ENCODE measurements at places on chromosomes 3 and 15.

DNA sequence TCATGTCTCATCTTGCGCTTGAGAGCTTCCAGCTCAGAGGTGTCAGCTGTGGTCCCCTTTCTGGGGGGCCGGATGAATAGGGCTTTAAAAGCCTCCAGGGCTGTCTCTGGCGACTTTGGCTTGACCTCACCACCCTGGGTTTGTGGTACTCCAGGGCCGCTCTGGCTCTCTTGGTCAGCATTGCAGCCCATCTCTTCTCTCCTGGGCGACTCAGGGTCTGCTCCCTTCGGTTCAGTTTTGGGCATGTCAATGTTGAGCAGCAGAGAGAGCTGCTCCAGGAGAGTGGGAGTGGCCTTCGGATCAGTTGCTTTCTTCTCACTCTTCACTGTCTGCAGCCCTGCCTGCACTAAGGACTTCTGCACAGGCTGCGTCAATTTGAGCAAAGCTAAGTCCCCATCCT lies 127.9 kb downstream of the FMN1 start:
- DNase-seq, result no peak

GRCh38 chr3:18900994-18901393 lies 247.3 kb upstream of the KCNH8 start:
- DNase-seq, result no peak

DNA sequence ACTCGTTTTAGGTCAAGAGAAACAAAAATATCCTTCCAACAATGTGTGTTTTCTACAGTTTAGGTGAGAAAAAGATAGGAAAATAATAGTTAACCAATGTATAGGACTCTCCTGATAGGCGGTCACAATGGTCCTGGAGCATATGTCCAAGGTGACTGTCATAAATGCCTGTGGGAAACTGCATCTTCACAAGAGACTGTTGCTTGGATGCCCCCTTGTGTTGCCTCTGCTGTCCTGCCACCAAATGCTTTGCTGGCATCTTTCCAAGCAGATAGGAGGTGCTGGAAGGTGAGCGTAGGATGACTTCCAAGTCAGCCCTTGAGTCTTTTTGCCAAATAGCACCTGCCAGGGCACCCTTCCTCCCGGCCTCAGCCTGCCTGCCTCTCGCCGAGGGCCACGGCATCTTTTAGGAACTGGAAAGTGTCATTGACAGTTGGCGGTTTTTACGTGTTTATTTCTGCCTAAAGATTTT lies 24.1 kb upstream of the SACM1L start:
- no peak for DNase-seq

DNA sequence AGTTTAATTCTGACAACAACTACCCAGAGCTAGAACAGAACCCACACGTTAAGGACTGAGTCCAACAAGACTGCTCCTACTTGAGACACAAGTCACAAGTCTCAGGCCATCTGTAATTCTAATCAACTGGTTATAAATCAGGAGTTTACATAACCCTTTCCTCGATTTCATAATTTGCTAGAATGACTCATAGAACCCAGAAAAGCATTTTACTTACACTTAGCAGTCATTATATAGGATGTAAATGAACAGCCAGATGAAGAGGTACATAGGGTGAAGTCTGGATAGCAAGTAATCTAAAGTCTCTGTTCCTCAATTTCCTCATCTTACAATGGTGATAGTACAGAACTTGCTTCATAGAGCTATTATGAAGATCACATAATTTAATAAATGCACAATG lies 1018.2 kb downstream of the DIPK2A start:
- DNase-seq, result no peak

- DNase-seq, result no peak
These were observed 67.1 kb upstream of the CDV3 start for GRCh38 chr3:133506215-133506901.

DNA sequence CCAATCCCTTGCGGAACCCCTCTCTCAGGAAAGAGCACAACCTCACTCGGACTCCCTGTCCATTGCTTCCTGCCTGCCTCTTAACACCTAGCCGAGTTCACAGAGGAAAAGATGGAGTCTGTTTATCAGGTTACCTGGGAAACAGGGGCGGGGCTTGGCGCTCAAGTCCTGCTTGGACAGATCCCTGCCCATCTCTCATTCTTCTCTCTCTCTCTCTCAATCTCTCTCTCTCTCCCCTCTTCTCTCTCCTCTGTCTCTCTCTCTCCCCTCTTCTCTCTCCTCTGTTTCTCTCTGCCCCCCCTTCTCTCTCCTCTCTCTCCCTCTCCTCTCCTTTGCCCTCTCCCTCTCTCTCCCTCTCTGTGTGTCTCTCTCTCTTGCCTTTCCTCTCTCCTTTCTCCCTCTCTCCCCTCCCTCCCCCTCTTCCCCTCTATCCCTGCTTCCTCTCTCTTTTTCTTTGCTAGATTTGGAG lies at the start of gene EFHB:
TSS of gene EFHB (minus strand) at position 120 of the 469 bp plus-strand sequence. CDS start 199 bp downstream, outside the sequence.
- DNase-seq, result no peak

DNA sequence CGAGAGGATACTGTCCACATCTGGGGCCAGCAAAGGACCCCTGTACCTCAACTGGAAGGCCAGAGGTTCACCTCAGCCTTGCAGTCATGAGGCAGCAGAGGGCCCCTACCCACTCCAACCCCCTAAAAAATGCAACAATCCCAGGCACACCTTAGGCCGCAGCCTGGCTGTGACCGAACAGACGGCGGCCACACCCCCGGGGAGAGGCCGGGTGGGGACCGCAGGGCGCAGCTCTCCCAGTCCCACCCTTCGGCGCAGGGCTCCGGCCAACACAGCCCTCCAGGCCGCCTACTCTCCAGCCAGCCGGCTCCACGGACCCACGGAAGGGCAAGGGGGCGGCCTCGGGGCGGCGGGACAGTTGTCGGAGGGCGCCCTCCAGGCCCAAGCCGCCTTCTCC lies 457 bp upstream of the DNAJA4 start:
- no peak for DNase-seq

GRCh38 chr15:75446151-75446550 lies 5.3 kb downstream of the SIN3A start:
- DNase-seq, result no peak

DNA sequence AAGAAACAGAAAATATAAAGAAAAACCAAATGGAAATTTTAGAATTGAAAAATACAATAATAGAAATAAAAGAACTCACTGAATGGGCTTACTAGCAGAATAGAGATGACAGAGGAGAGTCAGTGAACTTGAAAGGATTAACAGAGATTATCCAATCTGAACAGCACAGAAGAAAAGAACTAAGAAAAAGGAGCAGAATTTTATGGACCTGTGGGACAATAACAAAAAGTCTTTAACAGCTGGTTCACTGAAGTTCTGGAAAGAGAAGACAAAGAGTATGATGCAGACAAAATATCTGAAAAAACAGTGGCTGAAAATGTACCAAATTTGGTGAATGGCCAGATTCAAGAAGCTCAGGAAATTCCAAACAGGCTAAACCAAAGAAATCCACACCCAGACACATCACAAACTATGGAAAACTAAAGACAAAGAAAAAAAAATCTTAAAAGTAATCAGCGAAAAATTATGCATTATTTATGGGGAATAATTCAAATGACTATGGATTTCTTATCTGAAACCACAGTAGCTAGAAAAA lies 9.7 kb upstream of the GNB5 start:
- no peak for DNase-seq

DNA sequence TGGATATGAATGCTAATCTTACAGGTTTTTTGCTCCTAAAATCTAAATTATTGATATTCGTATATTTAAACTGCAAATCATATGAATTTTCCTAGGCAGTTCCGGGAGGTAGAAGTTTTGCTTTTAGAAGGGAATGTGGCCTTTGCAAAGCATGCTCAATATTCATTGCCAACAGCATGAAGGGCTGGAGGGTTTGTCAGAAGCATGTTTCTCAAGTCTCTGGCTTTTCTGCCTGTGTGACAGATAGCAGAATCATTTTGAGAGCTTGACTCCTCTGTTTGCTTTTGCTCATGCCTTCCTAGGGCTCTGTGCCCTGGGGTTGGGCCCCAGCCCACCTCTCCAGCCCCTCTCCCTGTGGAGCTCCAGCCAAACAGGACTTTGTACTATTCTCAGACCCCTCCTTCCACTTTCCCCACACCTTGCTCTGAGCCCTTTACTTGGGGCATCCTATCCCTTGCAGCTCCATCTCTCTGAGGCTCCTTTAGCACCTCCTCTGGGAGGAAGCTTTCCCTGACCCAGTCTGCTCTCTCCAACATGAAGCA lies 91.3 kb downstream of the ARNT2 start:
- no peak for DNase-seq

DNA sequence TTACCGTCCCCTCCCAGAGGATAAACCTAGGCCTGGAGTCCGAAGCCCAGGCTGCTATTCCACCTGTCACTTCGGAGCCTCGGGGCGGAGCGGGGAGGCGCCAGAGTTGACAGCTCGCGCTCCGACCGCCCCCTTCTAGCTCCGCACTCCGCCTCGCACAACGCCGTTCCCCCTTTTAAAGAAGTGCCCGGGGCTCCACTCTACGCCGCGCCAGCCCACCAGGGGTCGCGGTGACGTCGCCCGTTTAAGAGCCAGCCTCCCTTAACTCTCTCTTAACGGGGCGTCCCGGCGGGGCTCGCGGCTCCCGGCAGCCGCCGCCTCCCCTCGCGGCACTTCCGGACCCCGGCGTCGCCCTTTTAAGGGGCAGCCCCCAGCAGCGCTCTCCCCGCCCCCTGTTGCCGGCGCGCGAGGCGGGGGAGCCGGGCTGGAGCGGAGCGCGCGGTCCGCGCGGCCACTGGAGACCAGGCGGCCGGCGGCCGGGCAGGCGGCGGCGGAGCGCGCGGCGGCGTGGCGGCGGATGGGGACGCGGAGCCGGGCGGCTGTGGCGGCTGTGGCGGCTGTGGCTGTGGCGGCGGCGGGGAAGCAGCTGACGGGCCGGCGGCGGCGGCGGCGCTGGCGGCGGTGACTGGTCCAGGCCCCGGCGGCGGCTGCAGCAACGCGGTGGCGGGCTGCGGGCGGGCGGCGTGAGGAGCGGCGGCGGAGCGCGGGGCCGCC lies at the start of gene INAFM2:
TSS of gene INAFM2 (plus strand) at position 454 of the 714 bp plus-strand sequence. CDS start 364 bp downstream, outside the sequence.
- DNase-seq, result peak; percentile 79

DNA sequence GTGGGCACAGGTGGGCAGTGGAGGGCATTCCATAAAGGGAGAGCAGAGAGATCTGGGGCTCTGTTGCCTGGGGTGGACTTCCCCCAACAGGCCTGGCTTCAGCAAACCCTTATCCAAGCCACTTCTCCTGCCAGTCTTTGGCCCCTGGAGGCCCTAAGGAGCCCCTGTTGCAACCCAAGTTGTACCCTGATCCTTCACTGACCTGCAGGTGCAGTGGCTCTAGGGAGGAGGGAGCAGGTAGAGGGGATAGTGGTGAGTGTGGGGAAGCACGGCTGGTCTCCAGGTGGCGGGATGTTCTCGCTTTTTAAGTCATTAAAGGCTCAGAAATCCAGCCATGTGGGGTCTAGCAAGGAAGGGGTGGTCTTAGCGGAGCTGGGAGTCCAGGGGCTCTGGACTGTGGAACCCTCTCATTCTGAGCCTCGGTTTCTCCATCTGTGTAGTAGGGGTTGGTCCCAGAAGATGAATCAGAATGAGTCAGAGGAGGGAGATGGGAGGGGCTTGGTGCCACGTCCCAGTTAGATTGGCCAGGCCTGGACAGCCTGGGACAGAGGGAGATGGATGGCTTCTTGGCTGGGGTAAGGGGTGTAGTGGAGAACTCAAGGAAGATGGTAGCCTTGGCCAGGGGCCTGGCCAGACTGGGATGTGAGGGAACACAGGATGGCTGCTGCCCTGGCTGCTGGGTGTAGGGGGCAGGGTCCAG lies 2.6 kb downstream of the ZBTB47 start:
- no peak for DNase-seq

DNA sequence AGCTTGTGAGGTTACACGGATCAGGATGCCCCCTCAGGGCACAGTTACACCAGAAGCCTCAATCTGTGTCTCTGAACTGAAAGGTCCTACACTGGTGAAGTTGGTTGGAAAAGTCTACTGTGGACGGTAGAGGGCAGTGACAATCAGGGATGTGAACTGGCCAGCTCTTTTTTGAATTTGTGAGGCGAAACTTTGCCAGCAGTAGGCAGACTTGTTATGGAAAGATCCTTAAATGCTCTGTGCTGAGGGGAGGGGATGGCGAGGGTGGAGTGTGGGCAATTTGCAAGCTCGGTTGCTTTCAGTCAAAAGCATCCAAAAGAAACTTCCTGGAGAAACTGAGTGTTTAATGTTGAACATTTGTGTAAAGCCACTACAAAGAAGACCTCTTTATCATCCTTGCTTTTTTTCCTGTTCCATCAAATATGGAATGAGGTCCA lies 127.4 kb upstream of the ABHD17C start:
- DNase-seq, result peak; percentile 85

- DNase-seq, result no peak
These were observed 695.4 kb downstream of the FHIT start for GRCh38 chr3:60555686-60556354.

DNA sequence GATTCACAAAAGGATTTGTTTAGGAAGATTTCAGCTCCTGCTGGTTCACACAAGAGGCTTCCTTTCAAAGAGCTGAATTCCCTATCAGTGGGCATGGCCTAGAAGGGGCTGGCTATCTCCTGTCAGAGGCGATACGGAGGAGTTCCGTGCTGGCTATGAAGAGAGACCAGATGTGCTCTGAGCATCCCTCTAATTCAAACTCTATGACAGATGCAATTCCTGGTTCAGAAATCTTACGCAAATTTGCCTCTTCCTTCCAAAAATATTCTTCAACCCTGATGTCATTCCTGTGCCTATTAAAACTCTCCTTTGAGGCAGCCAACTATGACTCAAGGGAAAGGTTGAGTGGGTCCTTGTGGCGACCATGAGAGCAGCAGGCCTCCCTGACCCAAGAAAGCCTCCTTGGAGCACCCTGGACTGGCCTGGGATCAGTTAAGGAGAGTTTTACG lies 139.3 kb upstream of the HES1 start:
- DNase-seq, result no peak

GRCh38 chr15:25481208-25481859 lies 42.5 kb upstream of the UBE3A start:
- no peak for DNase-seq

DNA sequence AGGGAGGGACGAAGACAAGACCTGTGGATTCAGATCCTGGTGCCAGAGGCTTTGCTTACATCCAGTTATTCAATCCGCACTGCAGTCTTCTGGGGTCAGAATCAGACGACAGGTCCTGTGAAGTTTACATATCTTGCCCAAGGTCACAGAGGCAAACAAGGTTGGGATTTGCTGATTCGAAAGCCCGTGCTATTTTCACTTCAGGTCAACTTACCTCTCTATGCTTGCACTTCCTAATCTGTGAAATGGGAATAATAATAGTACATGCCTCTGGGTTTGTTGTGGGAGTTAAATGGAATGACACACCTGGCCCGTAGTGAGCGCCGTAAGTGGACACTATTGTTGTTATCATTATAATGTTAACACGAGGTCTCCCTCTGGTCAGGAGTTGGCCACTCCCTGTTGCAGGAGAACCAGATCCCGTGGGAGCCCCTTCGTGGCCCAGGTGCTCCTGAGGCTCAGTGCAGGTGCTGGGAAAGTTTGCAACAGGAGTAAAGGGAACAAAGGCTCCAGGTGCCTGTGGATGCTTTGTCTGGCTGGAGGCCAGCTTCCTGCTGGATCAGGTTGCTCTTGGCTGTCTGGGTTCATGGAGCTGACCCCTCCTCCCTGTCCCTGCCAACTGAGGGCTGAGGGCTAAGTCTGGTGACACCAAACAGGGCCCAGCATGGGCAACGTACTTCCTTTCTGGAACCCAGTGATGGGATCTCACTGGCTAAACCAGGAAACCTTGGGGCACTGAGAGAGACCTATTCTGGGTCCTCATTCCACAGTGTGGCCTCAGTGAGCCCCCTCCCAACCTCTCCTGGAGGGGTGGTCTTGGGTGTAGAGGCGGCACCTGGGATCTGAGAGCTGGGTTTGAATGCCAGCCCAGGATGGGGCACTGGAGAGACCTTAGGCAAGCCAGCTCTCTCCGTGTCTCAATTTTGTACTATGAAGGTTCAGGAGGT lies 40.1 kb upstream of the SEMA4B start:
- no peak for DNase-seq

- no peak for DNase-seq
These were observed 111.5 kb upstream of the LPP start for GRCh38 chr3:188042466-188042865.
